ENCODE measurements at places on chromosomes 2 and 18. TPM values are rescaled to one million over a fixed set of nuclear protein-coding genes. Genes with fewer than 3 reads are reported as not detected.

DNA sequence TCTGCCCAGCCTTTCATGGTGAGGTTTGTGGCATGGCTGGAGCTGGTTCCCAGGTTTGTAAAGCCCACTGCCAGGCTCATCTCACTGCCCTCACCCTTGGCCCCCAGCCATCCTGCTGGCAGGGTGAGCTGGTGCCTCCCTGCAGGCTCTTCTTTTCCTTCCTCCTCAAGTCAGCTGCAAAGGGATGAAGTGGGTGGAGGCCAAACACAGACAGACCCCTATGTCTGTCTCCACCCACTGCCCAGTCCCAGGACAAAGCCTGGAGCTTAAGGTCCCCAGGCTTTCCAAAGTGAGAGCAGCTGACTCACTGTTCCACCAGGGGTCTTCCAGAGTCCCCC is 92.0 kb downstream of the TNS1 start:
- no peak overlapping the region for H3K4me3 ChIP-seq
- no peak overlapping the region for H3K27ac ChIP-seq
- peaks cover 15% of the 10 kb centered on the region for H3K4me1 ChIP-seq
- no peak for DNase-seq
- no peaks in the 10 kb centered on the region for H3K36me3 ChIP-seq

DNA sequence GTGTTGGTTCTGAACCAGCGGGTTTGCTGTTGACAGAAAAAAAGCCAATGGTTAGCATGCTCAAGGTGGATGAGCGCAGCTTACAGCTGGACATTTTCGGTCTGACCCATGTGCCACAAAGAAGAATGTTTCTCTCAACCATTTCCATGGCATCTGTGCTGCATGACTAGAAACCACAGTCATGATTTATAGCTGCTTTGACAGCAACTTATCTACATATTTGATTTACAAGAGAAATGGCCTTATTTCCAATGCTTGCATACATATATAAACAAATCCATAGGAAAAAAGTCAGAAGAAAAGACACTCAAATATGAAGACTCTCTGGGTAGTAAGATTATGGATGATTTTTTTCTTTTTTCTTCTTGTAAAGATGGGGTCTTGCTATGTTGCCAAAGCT is 98.2 kb downstream of the DYNC1I2 start:
- H3K27me3 ChIP-seq, result no peaks in the 10 kb centered on the region
- H3K27ac ChIP-seq, result no peak overlapping the region
- no peak for DNase-seq
- H3K4me3 ChIP-seq, result no peak overlapping the region
- H3K36me3 ChIP-seq, result peaks cover 26% of the 10 kb centered on the region

- H3K4me3 ChIP-seq, result no peak overlapping the region
- no peaks in the 10 kb centered on the region for H3K4me1 ChIP-seq
Observed at GRCh38 chr2:231900972-231901371, 25.2 kb downstream of the NPPC start.

GRCh38 chr2:26533661-26534060 is 55.7 kb upstream of the OTOF start:
- H3K4me3 ChIP-seq, result no peak overlapping the region
- peaks cover 6% of the 10 kb centered on the region for H3K27me3 ChIP-seq
- no peak overlapping the region for H3K27ac ChIP-seq
- DNase-seq, result no peak

GRCh38 chr2:60053791-60054190 is 499.7 kb downstream of the BCL11A start:
- no peak overlapping the region for H3K4me3 ChIP-seq
- H3K36me3 ChIP-seq, result no peaks in the 10 kb centered on the region
- H3K4me1 ChIP-seq, result no peaks in the 10 kb centered on the region

DNA sequence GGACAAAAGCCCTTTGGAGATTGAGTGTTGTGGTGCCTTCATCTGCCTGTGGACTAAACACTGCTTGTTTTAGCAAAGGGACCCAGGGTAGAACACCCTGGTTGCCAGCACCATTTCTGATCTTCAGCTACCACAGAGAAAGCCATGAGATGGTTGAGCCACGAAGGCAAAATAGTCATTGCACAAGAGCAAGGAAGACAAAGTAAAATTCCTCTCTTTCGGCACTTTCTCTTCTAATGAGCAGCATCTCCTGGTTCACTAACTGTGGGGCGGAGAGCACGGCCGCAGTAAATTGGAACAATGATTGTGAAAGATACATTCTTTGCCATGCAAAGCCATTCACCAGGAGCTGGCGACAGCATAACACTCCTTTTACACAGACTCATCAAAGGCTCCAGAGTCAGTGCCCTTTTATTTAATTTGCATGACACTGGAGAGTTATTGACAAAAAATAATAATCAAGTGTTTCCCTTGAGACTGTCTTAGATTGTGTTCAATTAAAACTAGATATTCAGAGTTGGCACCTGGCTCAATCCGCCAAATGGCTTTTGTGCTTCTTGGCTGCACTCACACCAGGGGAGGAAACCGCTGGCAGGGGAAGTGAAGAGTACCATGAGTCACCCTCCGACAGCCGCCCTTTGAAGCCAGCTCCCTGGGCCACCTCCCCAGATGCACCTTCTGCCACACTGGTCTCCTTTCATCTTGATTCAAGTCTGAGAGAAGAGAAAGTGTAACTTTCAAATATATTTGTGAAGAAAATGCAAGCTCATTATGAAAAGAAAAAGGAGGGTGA is 100.5 kb upstream of the MEIS1 start:
- no peak overlapping the region for H3K4me3 ChIP-seq
- no peaks in the 10 kb centered on the region for H3K27me3 ChIP-seq
- H3K36me3 ChIP-seq, result no peaks in the 10 kb centered on the region

DNA sequence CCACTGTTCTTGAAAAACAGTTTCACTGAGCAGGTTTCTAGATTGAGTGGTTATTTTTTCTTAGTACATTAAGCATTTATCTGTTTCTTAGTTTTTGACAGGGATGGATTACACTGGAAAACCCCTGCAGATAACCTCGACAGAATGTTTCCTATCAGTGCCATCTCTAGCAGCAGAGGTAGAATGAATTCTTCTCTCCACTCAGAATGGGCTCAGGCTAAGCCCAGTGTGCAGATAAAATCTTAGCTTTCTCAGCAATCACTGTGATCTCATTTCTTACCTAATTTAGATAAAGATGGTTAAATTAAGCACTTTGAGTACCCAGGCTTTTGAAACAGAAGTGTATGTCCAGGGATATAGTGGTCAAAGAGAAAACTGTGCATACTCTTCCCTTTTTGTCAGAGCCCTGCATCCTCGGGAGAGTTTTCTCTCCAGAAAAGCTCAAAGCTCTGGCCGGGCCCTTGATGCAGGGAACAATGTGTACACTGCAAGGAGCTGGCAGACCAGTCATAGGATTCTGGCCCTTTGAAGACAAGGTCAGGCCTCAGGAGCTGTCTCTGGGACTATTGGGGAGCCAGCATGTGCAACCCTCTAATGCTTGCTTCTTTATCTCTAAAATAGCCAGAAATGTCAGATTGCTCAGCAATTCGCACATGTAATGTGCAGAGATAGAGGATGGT is 10.6 kb upstream of the AKAIN1 start:
- H3K36me3 ChIP-seq, result no peaks in the 10 kb centered on the region
- no peak for DNase-seq
- H3K27ac ChIP-seq, result no peak overlapping the region
- no peaks in the 10 kb centered on the region for H3K27me3 ChIP-seq

- no peak overlapping the region for H3K4me3 ChIP-seq
- H3K27ac ChIP-seq, result no peak overlapping the region
- DNase-seq, result no peak
- H3K4me1 ChIP-seq, result no peaks in the 10 kb centered on the region
- H3K27me3 ChIP-seq, result peaks cover 21% of the 10 kb centered on the region
- H3K36me3 ChIP-seq, result no peaks in the 10 kb centered on the region
Observed at GRCh38 chr2:173822889-173823542, 142.2 kb downstream of the SP3 start.

GRCh38 chr2:54411801-54412354 is 44.2 kb upstream of the SPTBN1 start:
- no peaks in the 10 kb centered on the region for H3K27me3 ChIP-seq
- no peak for DNase-seq
- no peak overlapping the region for H3K4me3 ChIP-seq
- H3K36me3 ChIP-seq, result no peaks in the 10 kb centered on the region

- H3K36me3 ChIP-seq, result no peaks in the 10 kb centered on the region
- no peak overlapping the region for H3K27ac ChIP-seq
- no peak for DNase-seq
- no peaks in the 10 kb centered on the region for H3K27me3 ChIP-seq
- H3K4me3 ChIP-seq, result no peak overlapping the region
Observed at GRCh38 chr2:735670-736218, 58.5 kb upstream of the TMEM18 start.

GRCh38 chr18:36993068-36993467 is 164.1 kb downstream of the KIAA1328 start:
- DNase-seq, result no peak
- H3K27me3 ChIP-seq, result no peaks in the 10 kb centered on the region
- H3K4me1 ChIP-seq, result no peaks in the 10 kb centered on the region
- no peak overlapping the region for H3K4me3 ChIP-seq

GRCh38 chr2:205612636-205613035 is 69.7 kb upstream of the NRP2 start:
- H3K27ac ChIP-seq, result no peak overlapping the region
- H3K36me3 ChIP-seq, result no peaks in the 10 kb centered on the region
- H3K4me3 ChIP-seq, result no peak overlapping the region
- no peak for DNase-seq
- no peaks in the 10 kb centered on the region for H3K27me3 ChIP-seq

- no peak overlapping the region for H3K4me3 ChIP-seq
- H3K27ac ChIP-seq, result no peak overlapping the region
- H3K36me3 ChIP-seq, result no peaks in the 10 kb centered on the region
- no peak for DNase-seq
- H3K4me1 ChIP-seq, result no peaks in the 10 kb centered on the region
- H3K27me3 ChIP-seq, result no peaks in the 10 kb centered on the region
Observed at GRCh38 chr2:6212491-6212890, 520.3 kb downstream of the SOX11 start.

DNA sequence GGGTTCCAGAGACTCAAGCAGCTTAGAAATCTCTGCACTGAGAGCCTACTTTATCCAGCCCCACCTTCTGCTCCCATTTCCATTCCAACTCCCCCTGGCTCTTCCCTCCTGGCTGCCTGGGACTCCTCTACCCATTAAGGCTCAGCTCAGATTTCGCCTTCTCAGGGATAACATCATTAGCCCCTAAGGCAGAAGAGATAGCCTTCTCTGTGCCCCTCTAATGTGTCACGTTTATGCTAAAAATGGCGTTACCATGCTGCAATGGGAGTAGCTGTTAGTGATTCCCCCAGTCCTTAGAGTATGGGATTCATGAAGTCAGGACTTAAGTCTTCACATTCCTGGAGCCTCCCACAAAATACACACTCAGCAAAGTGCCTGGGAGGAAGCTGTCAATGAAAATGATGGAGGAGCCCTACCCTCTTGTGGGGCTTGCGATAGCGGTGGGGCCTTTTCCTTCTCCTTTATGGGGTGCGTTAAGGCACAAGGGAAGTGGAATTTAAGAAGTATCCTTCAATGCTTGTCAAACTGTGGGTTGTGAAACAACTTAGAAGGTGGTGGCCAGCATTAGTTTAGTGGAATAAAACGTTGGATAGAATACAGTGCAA is 144.7 kb upstream of the COPS8 start:
- H3K36me3 ChIP-seq, result no peaks in the 10 kb centered on the region
- no peaks in the 10 kb centered on the region for H3K4me1 ChIP-seq

DNA sequence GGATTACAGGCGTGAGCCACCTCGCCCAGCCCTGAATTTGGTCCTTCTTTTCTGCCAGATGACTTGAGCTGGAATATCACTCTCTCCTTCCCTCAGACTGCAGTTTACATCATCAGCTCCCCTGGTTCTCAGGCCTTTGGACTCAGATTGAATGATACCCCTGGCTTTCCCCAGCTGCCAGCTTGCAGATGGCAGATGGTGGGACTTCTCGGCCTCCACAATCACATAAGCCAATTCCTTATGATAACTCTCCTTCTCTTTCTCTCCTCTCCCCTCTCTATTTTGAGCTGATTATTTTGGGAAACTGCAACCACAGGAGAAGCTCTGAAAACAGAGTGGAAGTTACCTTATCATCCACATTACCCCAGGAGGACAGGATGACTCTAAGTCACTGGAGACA is 33.4 kb upstream of the ATP8B1 start:
- no peak for DNase-seq
- H3K4me1 ChIP-seq, result peaks cover 30% of the 10 kb centered on the region
- H3K4me3 ChIP-seq, result no peak overlapping the region

DNA sequence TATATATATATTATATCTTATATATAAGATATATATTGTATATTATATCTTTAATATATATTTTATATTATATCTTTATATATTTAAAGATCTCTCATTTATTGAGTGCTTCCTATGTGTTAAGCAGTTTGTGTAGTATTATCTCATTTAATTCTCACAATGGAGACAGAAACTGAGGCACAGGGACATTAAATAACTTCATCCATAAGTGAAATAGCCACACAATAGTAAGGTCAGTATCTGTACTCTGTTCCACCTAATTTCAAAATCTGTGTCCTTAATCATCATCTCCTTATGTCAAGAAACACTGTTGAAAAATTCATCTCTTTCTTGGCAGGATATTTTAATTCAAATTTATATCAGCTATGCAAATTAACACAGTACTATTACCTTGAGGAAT is 52.8 kb upstream of the CD302 start:
- H3K27ac ChIP-seq, result no peak overlapping the region
- DNase-seq, result no peak
- 0 out of 2 replicates have a peak, but pooled peaks cover 9% of the 10 kb centered on the region for H3K27me3 ChIP-seq
- no peak overlapping the region for H3K4me3 ChIP-seq
- no peaks in the 10 kb centered on the region for H3K4me1 ChIP-seq

DNA sequence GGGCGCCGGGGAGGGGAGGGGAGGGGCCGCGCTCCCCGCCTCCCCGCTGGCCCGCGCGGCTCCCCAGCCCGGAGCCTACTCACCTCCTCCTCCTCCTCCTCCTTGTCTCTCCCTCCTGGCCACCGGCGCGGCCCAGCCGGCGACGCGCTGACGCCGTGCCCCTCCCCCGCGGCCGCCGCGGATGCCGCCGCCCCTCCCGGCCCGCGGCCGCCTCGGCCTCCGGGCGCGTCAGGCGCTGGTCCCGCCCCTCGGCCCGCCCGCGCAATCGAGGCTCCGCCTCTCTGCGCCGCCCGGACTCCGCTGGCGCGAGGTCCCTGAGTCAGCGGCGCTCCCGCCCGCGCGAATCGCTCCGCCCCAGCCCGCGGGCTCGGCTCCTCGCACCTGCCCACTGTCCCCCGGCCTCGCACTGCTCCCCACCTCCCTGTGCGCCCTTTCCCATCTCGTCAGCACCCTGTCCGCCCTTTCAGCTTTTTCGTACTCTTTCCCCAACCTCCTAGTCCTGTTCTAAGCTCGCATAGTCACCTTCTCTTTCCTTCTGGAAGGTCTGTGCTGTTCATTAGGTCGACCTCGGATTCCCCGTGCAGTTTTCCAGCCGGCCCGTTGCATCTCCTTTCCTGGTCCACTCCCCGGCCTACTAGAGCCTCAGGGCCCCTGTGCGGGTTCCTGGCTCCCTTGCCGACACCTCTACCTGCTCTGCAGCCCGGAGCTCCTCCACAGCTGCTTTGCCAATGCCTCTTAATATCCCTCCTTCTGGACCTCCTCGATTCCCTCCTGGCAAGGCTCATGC is 187.4 kb downstream of the ZEB2 start:
- H3K27ac ChIP-seq, result peak overlapping the region; percentile 70
- peaks cover 3% of the 10 kb centered on the region for H3K36me3 ChIP-seq
- DNase-seq, result peak; percentile 93
- peak overlapping the region; percentile 77 for H3K4me3 ChIP-seq
- peaks cover 15% of the 10 kb centered on the region for H3K4me1 ChIP-seq
- no peaks in the 10 kb centered on the region for H3K27me3 ChIP-seq

Gene UGT1A5
- not detected for total RNA-seq

Gene RUFY4
- total RNA-seq, result not detected

Gene TMEM169
- total RNA-seq, result 0.84 TPM

Gene SRSF7
- 275 TPM for total RNA-seq

Gene UGT1A10
- total RNA-seq, result not detected

Gene GCC2
- 18.6 TPM for total RNA-seq

Gene FAP
- total RNA-seq, result 21.1 TPM

Gene MAIP1
- 31.8 TPM for total RNA-seq
